ENCODE measurements at places on chromosomes 3 and 15.
A peak's percentile ranks its signal among the peaks of the same experiment; 100 is the strongest.

GRCh38 chr3:11703146-11703545 is 59.4 kb upstream of the VGLL4 start:
- DNase-seq = no peak

GRCh38 chr3:131717493-131717892 is 214.7 kb upstream of the MRPL3 start:
- no peak for DNase-seq

DNA sequence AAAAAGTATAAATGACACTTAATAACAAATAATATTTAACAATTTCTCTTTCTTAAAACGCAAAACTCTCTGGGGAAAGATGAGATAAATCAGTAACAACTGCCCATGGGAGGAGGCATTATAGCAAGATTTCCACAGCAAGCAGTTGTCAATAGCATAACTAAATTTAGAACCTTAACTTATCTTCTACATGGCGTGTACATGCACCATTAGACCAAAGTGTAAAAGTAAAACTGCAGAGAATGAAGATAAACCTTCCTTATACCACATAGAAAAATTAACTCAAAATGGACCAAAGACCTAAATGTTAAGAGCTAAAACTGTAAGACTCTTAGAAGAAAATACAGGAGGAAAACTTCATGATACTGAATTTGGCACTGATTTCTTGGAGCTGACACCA is 39.9 kb downstream of the MYO5A start:
- no peak for DNase-seq

DNA sequence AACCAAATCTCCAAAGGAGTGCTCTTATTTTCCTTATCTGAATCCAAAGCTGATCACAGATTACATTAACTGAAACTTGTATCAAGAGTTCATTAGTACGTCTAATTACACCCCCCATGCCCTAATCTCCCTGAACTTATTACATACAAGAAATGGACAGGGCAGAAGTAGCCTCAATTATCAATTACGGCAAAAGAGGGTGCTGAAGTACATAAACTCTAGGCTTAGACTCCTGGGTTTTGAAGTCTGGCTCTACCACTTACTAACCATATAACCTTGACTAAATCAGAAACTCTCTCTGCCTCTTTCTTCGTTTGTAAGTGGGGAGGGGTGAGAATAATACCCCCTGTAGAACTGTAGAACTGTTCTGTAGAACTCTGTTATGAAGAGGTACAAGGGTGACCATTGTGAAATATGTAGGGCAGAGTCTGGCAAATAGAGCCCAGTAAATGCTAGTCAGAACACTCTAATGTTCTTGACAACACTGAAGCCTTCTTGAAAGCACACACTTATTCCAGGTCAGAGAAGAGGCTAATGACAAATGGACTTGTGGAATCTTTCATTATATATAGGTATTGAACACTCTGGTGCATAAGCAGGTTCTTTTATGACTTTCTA is 19.6 kb upstream of the OR5K4 start:
- DNase-seq = no peak

DNA sequence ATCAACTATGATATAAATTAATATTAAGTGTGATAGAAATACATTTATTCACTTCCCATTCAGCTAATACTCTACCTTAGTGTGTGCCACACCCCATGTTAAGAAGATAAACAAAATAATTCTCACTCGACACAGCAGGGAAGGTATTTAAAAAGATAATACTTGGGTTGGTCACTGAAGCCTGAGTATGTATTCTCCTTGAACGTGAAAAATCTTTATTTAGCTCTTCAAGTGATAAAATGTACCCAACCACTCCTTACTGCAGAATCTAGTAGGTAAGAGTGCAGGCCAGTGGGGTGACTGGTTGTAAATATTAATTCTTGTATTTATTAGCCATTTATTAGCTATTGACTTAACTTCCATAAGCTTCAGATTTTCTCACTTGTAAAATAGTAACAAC is 372.7 kb upstream of the THBS1 start:
- no peak for DNase-seq

DNA sequence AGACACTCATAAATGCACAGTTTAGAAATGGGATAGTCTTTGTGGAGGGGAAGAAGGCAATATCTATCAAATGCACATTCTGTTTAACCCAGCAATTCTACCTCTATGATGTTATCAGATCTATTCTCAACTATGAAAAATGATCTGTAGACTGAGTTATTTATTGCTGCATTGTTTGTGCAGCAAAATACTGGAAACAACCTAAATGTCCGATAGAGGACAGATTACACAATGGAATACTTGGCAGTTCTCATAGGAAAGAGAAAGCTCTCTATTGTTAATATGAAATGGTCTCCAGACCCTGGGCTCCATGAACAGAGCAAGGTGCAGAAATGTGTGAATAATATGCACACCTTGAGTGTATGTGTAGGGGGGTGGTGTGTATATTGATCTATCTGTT is 49.0 kb upstream of the SELENOK start:
- DNase-seq = no peak

DNA sequence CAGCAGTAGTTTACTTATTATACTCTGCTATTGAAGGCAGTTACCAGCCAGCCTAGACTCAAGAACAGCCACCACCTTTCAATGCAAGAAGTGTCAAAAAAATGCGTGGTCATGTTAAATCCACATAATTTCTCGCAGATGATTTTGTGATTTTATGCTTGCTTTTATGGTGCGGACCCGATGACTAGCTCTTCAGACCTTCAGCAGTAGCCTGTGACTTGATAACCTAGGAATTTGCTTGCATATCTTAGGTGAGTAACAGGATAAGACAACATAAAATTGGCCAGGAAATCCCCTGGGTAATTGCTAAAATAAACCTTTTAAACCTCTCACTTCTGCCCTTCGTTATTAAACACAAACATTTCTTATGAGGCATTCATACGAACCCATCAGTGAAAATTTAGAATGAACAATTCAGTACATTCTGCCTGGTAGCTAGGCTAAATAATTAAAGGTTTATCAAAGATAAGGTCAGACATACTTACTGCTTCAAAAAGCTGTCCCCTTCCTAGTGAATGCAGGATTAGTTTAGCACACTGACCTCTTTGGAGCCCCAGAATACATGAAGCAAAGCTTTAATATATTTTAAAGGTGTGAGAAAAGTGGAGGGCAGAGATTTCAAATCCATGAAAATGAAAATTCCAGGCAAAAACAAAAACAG is 798.8 kb downstream of the OTOL1 start:
- no peak for DNase-seq

GRCh38 chr15:81666839-81667238 is 292.8 kb upstream of the TMC3 start:
- DNase-seq = no peak

- DNase-seq = no peak
Measured at GRCh38 chr3:138010273-138010590, 267 bp downstream of the CLDN18 start.

DNA sequence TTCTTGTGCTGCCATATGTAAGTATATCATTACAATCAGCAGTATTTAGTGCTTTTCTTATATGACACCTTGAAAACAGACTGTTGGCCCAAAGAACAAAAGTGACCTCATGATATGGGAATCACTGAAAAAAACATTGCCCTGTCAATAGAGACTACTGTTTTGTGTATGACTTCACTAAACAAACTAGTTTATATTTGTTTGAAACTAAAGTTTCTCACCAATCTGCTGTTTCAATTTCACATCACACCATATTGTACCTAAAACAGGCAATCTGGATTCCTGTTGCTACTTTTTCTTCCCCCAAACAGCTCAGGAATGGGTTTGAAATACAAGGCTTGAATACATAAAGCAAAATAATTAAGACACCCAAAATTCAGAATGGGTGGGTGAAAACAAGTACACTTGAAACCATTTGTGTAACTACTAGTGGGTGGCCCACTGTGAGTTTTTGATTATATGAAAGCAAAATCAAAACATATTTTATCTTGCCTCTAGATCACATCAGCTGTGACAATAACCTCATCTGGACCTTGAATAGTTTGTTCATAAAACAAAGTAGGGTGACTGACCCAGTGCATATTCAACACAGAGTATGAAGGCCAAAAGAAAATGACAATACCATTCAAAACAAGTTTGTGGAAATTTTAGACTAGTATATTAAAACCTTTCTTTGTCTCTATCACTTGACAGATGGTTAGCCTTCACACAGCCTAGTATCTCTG is 5.9 kb downstream of the ZBTB20 start:
- no peak for DNase-seq

- DNase-seq = no peak
Measured at GRCh38 chr15:29471306-29471705, 201.7 kb upstream of the NSMCE3 start.

DNA sequence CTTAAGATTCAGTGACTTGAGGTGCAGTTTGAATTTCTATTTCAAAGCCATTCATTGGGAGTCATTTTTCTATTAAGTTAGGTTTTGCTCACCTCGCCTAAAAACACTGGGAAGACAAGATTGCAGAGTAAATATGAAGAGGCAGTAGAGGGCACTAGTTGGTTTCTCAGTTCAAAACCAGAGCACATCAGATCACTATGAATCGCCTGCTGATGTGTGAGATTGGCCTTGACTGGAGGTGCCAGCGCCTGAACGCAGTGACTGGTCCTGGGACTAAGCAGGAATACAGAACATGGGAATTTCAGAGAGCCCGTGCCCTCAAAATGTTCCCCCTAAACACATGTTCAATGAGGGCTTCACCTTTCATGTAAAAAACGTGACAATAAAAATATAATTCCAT is 229.0 kb downstream of the ITPR1 start:
- DNase-seq = peak; percentile 34

DNA sequence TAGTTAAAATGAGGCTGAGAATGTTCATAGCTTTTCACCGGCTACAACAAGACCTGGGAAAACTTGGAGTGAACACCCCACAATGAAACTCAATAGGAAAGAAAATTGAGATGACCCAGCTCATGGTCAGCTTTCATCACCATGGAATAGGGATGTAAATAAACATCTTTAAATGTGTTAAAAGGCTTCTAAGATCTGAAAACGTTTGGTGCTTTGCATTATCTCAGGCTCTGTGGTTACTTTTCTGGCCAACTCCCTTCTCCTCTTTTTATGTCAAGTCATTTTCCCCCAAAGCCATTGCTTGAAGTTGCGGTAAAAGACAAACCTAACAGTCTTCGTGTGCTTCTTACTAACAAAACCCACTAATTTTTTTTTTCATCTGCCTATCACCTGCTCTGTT is 195.8 kb downstream of the MECOM start:
- DNase-seq = no peak

DNA sequence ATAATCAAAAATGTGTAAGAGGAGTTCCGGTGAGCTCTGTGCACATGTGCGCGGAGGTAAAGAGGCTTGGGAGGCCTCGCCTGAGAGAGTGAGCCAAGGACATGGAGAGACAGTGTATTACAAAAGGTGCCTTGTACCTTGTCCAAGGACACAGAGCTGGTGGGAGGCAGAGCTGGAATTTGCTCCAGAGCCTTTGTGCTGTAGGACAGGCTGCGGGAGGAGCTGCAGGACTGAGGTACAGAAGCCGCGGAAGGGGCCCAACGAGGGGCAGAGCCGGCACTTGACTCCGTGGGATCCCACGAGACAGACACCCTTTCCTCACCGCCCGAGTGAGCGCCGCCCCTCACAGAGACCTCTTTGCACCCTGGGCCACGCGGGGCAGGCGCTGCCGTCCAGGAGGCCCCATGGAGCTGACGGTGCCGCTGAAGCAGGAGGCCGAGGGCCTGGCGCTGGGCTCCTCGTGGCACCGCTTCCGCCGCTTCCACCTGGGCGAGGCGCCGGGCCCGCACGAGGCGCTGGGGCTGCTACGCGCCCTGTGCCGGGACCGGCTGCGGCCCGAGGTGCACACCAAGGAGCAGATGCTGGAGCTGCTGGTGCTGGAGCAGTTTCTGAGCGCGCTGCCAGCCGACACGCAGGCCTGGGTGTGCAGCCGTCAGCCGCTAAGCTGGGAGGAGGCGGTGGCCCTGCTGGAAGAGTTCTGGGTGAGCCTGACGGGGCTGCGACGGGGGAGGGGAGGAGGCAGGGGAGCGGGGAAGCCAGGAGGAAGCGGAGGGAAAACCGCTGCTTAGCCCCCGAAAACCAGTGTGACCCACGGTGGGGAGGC is 68.7 kb downstream of the SLTM start:
- DNase-seq = peak; percentile 7

DNA sequence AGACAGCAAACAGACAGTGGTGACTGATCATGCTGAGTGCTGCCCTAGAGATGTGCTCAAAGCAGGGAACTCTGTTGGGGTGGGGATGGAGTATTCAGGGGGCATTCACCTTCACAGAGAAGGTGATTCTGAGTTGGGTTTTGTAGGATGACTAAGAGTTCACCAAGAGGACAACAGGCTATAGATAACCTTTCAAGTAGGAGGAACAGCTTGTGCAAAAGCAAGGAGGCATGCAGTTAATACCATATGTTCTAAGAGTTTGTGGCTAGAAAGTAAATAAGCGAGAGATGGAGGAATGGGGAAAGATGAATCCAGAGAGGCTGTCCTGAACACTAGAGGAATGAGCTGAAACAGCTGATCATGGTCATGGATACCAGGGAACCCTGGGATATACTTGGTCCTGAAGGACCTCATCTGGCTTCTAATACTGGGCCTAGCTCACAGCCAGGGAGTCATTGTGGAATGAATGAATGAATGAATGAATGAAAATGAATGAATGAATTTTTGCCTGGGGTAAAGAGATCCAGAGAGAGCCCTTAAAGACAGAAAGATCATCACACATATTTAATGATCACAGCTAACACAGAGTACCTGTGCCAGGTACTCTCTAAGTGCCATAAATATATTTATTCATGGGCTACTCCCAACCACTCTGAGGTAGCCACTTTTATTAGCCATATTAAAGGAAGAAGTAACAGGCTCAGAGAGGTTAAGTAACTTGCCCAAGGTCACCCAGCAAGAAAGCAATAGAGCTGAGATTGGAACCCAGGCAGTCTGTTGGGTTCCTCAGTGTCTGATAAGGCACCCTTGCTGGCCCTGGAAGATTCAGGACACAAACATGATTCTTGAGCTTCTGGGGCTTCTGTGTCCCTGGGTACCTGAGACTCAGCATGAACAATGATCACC is 22.0 kb downstream of the SMAD6 start:
- no peak for DNase-seq

GRCh38 chr15:34754171-34754601 is 612 bp downstream of the GJD2 start:
- no peak for DNase-seq

DNA sequence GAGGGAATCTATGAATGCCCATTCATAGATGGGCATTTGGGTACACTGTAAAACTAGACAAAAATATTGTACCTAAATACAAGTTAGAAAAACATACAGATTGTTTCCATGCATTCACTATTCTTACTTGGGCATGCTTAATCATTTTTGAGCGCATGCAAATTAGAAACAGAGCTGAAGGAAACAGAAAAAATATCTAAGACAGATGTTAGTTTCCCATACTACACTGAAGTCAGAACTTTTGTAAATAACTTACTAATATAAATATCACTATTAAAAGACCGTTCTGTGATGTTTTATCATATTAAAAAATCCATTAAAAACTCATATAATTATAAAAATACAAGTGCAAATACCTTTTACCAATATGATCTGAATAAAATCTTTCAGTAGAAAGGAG is 58.7 kb downstream of the GOLIM4 start:
- no peak for DNase-seq

- no peak for DNase-seq
Measured at GRCh38 chr15:25184356-25185155, 229.8 kb downstream of the SNRPN start.

GRCh38 chr3:148825476-148825875 is 2.1 kb upstream of the CPB1 start:
- no peak for DNase-seq

All from activated naive CD8-positive, alpha-beta T cell treated with anti-CD3 and anti-CD28 coated beads, Interleukin-2, amount 50 U/mL, for 24 hours (primary cell).